ENCODE measurements at places on chromosomes 6 and 20. TPM values are rescaled to one million over a fixed set of nuclear protein-coding genes. Genes with fewer than 3 reads are reported as not detected.

HRH3 gene
- 0.02 TPM for polyA plus RNA-seq

BCAS1 gene
- not detected for polyA plus RNA-seq

GRCh38 chr20:22182148-22182547, 402.2 kb downstream of the FOXA2 start:
- DNase-seq, result no peak

DNA sequence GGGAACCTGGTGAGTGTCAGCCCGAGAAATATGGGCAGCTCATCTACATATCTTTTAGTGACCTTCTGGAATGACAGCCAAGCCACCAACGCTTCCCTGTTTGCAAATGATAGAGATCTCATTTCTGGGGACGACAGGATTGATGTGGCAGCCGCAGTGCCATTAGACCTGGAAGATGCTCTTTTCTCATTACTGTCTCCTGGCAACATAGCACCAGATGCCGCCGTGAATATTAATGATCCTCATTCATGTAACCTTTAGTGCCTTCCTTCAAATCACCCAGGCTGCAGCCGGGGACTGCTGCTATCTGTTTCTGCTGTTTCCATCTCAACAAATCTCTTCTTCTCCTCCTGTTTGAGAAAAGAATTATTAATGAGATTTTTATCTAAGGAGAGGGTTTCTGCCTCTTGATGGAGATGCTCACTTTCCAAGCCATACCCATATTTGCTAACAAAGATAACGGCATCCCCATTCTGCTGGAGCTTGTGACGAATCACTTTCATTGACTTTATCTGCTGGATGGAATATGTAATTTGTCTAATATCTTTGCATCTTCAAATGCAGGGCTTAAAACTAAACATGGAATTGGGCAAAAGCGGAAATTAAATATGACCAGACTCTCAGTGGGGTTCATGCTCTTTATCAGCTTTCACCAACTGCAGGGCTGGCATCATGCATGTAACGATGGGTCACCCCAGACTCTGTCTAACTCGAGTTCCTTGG, 74.8 kb upstream of the KIF16B start:
- peak; percentile 64 for DNase-seq

DNA sequence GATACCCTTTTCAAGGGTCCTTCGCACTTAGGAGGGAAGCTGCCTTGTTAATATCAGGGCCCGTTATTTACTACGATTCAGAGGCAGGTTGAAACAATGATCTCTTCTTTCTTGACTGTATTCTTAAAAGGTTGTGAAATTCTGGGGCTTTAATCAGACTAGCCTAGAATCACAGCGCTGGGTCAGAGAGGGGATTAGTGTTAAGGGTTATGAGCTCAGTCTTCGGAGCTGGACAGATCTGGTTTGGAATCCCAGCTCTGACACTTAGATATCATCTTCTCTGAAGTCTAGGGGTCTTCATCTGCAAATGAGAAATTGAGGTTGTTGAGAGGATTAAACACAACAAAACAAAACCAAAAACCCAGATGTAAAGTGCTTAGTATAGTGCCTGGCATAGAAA, 77.4 kb downstream of the CD83 start:
- DNase-seq, result no peak

DNA sequence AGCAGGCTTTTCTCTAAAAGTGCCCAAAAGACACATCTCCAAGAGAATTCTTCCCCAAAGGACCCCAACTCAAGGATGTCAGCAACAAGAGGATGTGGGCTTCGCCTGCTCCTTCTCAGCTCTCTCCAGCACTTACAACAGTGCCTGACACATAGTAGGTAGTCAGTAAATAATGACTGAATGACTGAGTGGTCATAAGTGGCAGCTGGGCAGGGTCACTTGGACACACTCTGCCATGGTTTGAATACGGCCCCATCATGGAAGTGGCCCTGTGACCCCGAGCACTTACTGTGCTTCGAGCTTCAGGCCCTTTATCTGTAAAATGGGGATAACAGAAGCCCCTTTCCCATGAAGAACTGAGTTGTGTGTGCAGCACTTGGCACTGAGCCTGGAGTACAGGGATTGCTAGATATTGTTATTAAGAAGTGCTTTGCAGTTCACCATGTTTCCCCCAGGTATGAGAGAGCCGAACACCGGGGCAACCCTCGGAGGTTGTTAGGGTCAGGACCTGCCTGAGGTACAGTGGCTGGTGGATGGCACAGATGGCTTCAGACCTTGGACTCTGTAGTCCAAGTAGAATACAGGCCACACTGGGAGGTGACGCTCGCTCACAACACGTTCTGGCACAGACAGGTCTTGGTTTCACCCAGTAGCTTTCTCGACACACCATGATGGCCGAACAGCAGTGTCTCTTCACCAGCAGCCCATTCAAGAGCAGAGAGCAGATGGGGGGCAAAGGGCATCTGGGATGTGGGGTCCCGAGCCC, 56.0 kb downstream of the NOL4L start:
- DNase-seq, result peak; percentile 5

- peak; percentile 72 for DNase-seq
Measured at GRCh38 chr20:47576516-47577033, 74.9 kb downstream of the NCOA3 start.
